ENCODE measurements at places on chromosomes 1 and 21.

DNA sequence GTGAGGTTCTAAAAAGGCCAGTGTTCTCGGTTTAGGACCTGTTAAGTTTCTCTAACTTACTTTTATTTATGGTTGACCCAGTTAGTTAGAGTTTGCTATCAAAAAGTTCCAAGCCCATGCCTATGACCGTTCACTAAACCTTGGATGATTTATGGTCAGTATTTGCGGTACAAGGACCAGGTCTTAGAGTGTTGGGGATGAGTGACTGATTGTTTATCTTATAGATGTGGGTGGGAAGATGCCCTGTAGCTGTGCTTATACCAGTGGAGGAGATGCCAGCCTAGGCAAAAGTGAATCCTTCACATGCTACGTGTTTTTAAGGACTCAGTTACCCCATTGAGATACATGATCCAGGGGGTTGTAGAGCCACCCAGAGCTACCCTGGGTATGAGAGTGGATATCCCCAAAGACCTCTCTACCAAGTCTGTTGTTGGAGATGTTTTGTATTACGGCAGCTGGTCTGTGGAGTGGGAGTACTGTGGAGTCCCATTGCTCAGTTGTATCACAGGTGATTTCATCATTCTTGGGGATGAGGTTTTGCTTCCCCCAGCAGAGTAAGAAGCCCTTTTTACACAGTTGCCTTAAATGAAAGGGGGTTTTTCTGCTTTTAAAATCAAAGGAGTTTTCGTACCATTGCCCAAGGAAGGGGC is 2.1 kb downstream of the SLC22A15 start:
- peak; percentile 28 for DNase-seq

- DNase-seq: no peak
Measured at GRCh38 chr1:87144316-87144895, 184.3 kb upstream of the LMO4 start.

DNA sequence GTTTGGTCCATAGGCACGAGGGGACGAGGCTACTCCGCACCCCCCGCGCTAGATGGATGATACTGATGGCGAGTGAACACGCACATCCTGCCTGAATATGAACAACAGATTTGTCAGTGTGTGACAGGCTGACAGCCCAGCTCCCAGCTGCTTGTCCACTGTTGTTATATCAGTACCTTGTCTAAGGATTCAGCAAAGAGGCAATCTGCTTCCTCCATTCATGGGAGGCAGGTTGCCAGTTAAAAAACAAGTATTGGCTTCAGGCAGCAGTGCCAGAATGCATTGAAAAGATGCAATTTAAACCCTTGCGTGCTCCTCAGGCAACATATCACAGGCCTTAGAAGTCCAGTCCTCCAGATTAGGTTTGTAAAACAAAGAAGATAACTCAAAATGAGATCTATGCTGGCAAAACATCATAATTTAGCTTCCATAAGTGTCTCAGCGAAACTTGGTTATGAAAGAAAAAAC is 223.3 kb downstream of the GPATCH2 start:
- no peak for DNase-seq

GRCh38 chr1:31029026-31029425 is 36.5 kb downstream of the PUM1 start:
- no peak for DNase-seq

- no peak for DNase-seq
Measured at GRCh38 chr1:222454186-222454585, 93.7 kb downstream of the HHIPL2 start.

DNA sequence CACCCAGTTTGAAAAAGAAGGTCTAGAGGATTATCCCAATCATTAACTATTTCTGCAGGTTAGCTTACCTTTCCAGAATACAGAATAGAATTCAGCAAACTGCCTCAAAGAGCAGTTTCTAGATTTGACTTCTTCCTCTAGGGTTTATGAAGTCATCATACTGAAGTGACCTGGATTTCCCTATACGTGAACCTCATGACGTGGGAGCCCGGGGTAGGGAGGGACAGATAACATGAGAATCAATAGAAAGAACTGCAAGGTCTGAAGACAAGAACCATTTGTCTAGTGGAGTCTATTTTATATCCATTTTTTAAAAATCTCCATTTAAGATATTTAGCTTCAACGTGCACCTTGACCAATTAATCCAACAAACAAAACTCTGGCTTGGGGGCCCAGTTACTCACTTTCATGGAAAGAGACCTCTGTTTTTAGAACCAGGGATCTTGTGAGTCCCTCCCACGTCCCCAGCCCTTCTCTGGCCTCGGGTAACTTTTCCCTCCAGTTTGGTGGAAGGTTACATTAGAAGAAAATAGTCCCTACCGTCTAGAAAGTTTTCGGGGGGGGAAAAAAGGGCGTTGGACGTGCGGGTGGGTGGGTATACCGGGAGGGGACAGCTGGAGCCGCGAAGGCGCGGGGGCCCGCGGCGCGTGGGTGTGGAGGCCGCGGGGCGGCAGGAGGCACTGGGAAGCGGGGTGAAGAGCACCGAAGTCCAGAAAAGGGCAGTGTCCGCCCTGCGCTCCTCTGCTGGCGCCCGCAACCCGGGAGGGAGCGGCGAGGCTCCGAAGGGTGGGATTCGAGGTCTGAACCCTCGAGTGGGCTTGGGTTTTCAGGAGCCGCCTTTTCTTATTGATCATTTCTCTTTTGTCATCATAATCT is 13.8 kb upstream of the POGZ start:
- peak; percentile 26 for DNase-seq

DNA sequence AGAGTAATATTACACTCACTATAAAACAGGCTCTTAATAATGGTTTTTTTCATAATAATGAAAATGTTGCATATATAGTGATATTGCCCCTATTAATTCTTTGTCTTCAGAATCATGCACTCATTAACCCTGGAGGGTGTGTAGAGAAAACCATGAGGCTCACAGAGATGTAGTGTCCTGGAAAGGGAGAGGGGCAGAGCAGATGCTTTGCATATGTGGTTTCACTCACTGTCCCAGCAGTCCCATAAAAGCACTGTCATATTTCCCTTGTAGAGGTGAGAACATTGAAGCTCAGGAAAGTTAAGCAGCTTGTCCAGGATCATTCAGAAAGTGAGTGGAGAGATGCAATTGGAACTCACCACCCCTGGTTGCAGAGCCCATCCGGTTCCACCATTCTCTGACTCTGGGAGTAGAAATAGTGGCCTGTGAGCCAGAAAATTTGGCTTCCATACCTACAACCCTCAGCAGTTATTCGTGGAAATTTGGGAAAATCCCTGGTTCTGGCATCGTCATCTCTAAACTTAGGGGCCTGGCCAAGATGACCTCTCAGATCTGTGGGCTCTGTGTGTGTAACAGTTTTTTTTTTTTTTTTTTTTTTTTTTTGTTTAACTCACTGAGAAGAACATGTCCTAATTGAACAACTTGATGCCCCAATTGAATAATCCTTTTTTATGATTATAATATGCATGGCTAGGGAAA is 86.4 kb downstream of the RGL1 start:
- DNase-seq: no peak

- DNase-seq: no peak
Measured at GRCh38 chr1:223142269-223142668, 779 bp downstream of the TLR5 start.

GRCh38 chr1:159996653-159997052 is 35.1 kb downstream of the PIGM start:
- peak; percentile 43 for DNase-seq

DNA sequence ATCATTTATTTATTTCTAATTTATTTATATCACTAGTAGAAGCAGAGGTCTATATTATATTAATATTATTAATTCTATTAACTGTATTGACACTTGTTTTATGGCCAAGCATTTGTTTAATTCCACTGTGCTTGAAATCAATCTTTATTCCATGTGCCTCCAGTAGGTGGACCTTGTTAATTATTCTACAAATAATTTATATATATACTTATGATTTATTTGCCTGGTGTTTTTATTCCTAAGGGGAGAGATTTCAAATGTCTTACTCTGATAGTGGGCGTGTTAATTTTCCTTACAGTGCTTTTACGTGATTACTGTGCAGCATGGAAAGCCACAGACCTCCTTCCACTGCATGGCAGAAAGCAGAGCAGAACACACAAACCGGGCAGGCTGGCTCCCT is 17.5 kb upstream of the OR6N2 start:
- DNase-seq: no peak
